ENCODE measurements at places on chromosomes 11 and 22. TPM values are rescaled to one million over a fixed set of nuclear protein-coding genes. Genes with fewer than 3 reads are reported as not detected.

DEUP1 gene
- total RNA-seq: 1.3 TPM

CCDC157 gene
- 13.0 TPM for total RNA-seq

PHOX2A gene
- total RNA-seq: not detected

CLDN5 gene
- 74.5 TPM for total RNA-seq

SCGB1A1 gene
- total RNA-seq: not detected

OR5P2 gene
- not detected for total RNA-seq

APOL6 gene
- total RNA-seq: 5.7 TPM

MYOD1 gene
- total RNA-seq: 2.4 TPM

MS4A3 gene
- total RNA-seq: 2.3 TPM

RFPL2 gene
- not detected for total RNA-seq

LRRC74B gene
- total RNA-seq: not detected

H19 gene
- total RNA-seq: 3,111 TPM

DNAJB7 gene
- not detected for total RNA-seq

ARHGAP42 gene
- total RNA-seq: 45.9 TPM

KRTAP5-1 gene
- total RNA-seq: not detected

OR4C12 gene
- total RNA-seq: not detected

EXPH5 gene
- 10.3 TPM for total RNA-seq

PLEKHA7 gene
- 49.3 TPM for total RNA-seq

ART1 gene
- total RNA-seq: not detected

NUDT22 gene
- total RNA-seq: 22.4 TPM
